ENCODE measurements at places on chromosomes 12 and 14.

DNA sequence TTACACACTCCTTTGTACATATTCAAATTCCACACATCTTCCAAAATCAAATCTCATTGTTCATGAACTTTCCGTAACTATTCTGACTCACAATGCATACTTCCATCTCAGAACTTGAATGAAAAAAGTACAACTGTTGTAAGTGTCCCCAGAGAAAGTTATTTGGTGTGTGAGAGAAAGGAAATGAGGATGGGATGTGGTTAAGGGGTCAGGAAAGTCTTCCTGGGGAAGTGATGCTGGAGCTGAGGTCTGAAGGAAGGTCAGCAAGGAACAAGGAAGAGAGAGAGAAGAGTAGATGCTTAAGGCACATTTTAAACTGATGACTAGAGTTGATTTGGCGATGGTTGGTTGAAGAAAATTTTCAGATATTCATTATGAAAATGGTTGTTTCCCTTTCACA is 340.0 kb upstream of the STXBP6 start:
- DNase-seq = no peak

DNA sequence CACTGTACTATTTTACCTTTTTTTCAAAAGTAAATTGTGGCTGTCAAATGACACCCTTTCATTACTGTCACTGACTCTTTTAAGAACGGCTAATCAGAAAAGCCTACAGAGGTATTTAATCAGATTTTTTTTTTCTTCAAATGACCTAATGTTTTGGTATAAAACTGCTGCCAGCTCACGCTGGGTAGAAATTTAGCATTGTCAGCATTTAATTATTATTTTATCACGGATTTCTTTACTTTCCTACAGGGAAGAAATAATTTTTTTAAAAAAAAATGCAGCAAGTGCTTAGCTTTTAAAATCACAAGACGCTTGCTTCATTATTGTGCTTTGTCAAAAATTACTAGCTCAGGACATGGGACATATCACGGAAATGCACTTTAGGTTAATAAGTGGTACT is 149.1 kb upstream of the FOXN3 start:
- no peak for DNase-seq

DNA sequence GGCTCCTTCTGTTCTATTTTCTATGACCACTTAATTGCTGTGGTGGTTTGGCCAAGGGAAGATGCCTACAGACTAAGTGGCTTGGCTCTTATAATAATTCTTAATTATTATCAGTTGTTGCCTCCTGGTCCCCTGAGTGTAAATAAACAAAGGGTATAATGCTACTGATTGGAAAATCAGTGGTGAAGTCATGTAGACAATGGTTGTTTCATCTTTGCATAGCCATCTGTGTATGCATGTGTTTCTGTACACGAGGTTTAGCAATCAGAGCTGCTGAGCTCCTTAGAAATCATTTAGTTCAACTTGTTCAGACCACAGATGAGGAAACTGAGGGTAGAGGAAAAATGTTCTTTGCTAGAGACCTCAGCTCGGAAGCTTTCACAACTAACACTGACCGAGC is 152.2 kb downstream of the STXBP6 start:
- DNase-seq = no peak

DNA sequence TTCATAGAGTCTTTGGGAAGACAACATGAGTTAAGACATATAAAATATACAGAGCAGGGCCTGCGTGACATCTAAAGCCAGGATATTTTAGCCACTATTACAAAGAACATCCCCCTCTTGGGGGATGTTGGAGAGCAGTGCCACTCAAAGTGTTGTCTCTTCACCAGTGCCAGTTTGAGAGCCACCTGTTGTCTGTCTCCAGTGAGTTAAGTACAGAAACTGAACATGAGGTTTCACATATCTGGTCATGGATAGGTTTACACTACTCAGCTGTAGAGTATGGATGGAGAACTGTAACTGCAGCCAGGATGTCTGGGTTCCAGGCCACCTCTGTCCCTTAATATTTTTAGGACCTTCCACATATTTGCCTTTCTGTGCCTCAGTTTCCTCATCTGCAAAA is 39.1 kb downstream of the RNFT2 start:
- DNase-seq = no peak

GRCh38 chr14:24434036-24434435 is 4.3 kb downstream of the KHNYN start:
- DNase-seq = no peak

GRCh38 chr14:105375635-105376057 is 22.7 kb upstream of the TEX22 start:
- DNase-seq = no peak

DNA sequence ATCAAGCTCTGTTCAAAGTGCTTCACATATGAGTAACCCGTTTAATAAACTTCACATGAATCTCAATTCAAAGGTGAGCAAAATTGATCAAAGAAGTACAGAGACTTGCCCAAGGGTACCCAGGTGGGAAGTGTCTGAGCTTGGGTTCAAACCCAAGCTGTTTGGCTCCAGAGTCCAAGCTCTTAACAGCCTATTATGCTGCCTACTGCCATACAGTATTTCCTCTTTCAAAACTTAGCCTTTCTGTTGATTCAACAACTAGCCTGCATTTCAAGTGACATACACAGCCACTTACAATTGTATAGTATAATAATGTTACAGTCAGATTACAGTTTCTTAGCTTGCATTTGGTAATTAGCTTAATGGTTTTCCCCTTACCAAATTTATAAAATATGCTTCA is 29.7 kb downstream of the FRMD6 start:
- no peak for DNase-seq

GRCh38 chr12:109752117-109753053 is 38.8 kb downstream of the FAM222A start:
- DNase-seq = no peak

GRCh38 chr12:23356440-23356839 is 593.0 kb downstream of the SOX5 start:
- DNase-seq = no peak

DNA sequence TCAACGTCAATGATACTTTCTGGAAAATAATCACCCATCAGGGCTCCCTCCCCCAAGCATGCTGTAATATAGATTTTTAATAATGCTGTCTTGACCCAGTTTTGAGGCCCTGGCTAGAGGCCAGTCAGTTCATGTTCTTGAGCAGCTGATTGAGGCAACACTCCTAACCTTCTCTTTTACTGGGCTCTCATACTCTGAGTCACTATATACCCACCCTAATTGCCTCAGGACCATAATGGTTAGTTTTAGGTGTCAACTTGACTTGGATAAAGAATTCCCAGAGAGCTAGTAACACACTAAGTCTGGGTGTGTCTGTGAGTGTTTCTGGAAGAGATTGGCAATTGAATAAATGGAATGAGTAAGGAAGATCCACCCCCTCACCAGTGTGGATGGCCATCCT is 527.0 kb upstream of the ATP2B1 start:
- DNase-seq = no peak

GRCh38 chr12:5997260-5997659 is 52.2 kb upstream of the ANO2 start:
- no peak for DNase-seq

DNA sequence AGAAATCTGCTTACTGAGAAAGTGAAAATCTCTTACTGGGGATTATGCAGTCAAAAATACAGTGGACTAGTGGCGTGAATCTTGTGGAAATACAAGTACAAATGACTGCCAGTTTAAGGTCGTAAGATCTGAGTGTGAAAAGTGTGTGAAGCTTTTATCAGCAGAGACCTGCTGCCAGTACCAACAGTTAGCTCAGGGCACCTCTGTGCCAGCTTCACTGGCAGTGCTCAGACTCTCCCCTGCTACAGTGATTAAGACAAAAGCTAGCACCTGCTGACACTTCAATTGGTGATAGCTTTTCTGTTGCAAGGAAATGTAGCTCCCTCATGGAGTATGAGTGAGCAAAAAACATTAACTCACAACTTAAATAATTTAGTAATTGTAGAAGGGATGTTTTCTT is 185.1 kb downstream of the ANO6 start:
- no peak for DNase-seq

GRCh38 chr14:101331141-101331525 is 230.2 kb upstream of the DIO3 start:
- no peak for DNase-seq

GRCh38 chr12:27575090-27575761 is 51.2 kb downstream of the PPFIBP1 start:
- DNase-seq = no peak

DNA sequence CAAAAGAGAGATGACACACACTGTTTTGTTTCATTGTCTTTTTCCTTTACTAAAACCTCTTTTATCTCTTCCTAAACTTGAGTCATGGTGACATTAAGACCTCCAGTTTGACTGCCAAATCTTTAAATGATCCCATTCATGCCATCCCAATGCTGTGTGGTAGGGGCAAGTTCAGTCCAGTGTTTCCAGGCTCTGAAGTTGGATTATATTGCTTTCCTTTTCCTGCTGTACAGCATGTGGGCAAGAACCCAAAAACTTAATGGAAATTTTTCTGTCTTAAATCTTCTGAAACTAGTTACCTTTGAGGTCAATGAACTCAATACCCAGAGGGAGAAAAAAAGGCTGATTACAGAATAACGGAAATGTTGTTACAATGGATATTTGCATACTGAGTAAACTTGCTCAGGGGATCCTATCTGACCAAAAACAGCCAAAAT is 187.1 kb upstream of the FAR2 start:
- DNase-seq = no peak

DNA sequence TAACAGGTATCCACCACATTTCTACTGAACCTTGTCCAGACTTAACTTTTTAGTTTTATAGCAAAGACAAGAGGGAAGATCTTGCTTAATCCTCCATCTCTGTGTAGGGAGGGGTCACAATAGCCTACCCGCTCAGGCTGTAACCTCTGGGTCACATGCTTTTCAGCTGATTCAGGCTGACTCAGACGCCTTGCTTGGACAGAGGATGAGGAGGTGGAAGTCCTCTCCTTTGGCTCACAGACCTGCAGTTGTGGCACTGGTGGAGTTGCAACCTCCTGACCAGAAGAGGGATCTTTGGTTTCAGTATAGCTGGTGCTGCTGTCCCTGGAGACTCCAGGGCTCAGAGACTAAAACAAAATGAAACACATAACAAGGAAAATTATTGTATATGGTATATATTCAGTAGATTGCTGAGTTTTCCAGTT is 16.2 kb downstream of the ACIN1 start:
- DNase-seq = no peak

DNA sequence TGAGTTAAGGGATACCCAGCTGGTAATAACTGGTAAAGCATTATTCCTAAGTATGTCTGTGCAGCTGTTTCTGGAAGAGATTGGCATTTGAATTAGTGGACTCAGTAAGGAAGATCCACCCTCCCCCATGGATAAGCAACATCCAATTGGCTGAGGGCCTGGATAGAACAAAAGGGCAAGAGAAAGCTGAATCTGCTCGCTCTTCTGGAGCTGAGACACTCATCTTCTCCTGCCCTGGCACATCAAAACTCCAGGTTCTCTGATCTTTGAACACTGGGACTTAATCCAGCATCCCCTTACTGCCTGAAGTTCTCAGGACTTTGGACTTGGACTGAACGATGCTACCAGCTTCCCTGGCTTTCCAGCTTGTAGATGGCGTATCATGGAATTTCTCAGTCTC is 63.1 kb upstream of the CNOT2 start:
- DNase-seq = no peak

Measured in effector CD8-positive, alpha-beta T cell (primary cell).